ENCODE measurements at places on chromosomes 16 and 17. TPM values are rescaled to one million over a fixed set of nuclear protein-coding genes. Genes with fewer than 3 reads are reported as not detected.

DNA sequence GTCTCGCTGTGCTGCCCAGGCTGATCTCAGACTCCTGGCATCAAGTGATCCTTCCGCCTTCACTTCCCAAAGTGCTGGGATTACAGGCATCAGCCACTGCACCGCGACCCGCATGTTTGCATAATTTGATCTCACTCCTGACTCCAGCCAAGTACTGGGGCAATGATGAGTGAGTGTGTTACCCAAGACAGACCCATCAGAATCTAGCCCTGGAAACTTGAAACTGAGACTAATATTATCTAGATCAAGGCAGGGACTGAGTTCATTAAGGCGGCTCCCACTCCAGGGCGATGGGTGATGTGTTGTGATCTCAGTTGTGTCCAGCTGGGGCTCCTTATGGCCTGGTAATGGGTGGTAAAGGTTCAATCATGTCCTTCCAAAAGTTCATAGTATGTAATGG, 53.4 kb downstream of the EMP2 start:
- no peak for DNase-seq

GRCh38 chr16:88468275-88469129, 15.4 kb downstream of the ZFPM1 start:
- DNase-seq, result no peak

PRSS22 gene
- polyA plus RNA-seq, result 7.6 TPM

ELAC2 gene
- 67.2 TPM for polyA plus RNA-seq

HCRT gene
- not detected for polyA plus RNA-seq

DNA sequence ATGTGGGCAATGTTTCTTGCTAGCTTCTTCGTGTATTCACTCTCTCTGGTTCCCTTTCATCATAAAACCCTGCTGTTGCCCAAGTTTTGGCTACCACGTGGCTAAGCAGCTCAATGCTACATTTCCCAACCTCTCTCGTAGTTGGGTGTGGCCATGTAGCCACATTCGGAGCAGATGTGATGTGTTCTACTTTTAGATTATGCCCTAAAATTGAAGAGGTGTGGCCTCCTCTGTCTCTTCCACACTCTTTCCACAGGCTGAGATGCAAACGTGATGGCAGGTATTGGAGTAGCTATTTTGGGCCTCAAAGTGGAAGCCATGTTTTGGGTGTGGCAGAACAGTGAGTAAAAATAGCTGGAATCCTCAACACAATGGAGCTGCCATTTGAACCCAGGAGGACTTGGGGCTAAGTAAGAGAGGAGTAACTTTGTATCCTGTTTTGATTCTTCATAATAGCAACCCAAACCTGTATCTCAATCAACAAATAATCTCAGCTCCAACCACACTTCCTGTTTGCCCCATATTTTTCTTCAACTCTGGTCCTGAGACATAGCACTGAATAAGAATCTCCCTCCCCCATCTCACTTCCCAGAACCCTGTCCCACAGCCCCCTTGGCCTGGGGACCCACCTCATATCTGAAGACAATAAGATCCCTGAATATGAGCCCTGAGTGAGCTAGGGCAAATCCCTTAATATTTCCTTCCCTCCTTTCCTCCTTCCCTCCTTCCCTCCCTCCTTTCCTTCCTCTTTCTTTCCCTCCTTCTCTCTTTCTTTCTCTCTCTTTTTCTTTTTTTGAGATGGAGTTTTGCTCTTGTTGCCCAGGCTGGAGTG, 4.0 kb downstream of the NUPR1 start:
- no peak for DNase-seq

- DNase-seq, result no peak
These were observed 237.0 kb downstream of the ZNF423 start for GRCh38 chr16:49618955-49619354.

Measured in left renal cortex interstitium (tissue), 4 donors.